ENCODE measurements at places on chromosomes 16 and 17.

- peak; percentile 86 for DNase-seq
These were observed 471 bp upstream of the PRKAR1A start for GRCh38 chr17:68511671-68512246.

GRCh38 chr16:28014851-28015250 is 48.7 kb downstream of the GSG1L start:
- no peak for DNase-seq

GRCh38 chr17:38434178-38434665 is 6.0 kb downstream of the ARHGAP23 start:
- peak; percentile 41 for DNase-seq

DNA sequence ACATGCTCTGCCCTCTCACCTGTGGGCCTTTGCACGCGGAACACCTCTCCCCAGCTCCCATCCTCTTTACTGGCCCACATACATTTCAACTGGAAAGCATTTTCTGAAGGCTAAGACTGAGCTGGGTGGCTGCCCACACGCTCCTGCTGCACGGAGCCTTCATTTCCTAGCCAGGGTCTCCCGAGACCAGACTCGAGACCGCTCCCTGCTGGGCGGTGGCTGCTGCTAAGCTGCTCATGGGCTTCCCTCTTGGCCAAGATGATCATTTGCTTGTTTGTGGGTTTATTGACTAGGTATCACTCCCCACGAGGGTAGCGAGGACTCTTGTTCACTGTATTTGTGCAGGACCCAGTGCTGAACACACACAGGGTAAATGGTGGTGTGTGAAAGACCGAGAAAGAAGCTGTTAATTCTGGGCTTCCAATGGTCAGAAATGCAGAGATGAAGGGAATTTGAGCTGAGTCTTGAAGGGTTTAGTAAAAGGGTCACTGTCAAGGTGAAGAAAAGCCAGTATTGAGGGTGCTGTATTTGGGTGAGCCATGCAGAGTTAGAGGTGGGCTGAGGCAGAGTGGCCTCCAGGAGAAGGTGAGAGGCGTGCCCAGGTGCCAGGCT is 907 bp downstream of the TRAPPC2L start:
- DNase-seq, result peak; percentile 73

DNA sequence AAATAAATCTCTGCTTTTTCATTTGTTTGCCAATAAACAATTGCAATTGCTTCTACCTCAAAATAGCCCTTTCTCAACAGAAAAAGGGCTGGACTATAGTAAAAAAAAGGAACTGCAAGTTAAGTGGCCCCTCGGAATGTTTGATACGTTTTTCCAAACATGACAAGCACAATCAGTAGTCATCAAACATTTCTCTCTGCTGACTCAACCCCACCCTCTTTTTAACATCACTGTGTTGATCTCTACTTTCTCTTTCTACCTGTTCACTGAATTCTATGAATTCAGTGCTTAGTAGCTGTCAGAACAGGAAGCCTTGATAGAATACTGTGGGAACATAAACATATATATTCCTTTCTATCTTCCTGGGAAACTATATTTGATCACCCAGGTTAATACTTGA is 116.5 kb upstream of the AXIN2 start:
- no peak for DNase-seq

DNA sequence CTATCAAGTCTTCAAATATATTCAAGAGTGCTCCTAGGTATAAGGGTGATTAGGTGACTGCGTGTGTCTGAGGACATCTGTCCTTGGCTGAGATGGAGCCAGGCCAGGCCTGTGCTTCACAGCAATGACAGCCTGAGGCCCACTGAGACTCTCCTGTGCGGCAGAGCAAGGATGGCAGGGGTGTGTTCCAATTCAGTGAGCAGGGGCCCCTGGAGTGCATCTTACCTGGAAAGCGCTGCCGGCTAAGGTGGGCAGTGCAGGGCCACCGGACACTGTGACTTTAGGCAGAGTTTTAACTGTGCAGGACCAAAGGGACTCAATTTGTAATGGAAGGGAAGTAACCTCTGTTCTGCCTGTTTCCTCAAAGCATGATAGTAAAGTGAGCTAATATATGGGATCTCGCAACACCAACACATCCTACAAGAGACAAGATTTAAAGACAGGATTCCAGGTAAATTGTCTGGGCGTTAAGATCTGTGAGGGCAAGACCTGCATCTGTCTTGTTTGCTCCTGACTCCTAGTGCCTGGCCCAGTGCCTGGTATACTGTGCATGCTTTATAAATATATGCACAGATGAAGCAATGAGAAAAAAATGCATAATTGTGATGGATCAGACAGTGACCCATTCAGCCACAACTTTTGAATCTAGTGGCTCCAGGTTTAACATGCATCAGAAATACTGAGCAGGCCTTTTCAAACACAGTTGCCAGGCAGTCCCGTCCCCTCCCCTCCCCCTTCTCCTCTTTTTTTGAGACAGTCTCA is 86.7 kb downstream of the MRC2 start:
- DNase-seq, result no peak

GRCh38 chr17:77470800-77471733 is 330.3 kb downstream of the SEC14L1 start:
- DNase-seq, result no peak

GRCh38 chr17:2468270-2468669 is 43.4 kb downstream of the METTL16 start:
- no peak for DNase-seq

GRCh38 chr16:10983159-10983558 is 38.8 kb downstream of the CLEC16A start:
- DNase-seq, result no peak

DNA sequence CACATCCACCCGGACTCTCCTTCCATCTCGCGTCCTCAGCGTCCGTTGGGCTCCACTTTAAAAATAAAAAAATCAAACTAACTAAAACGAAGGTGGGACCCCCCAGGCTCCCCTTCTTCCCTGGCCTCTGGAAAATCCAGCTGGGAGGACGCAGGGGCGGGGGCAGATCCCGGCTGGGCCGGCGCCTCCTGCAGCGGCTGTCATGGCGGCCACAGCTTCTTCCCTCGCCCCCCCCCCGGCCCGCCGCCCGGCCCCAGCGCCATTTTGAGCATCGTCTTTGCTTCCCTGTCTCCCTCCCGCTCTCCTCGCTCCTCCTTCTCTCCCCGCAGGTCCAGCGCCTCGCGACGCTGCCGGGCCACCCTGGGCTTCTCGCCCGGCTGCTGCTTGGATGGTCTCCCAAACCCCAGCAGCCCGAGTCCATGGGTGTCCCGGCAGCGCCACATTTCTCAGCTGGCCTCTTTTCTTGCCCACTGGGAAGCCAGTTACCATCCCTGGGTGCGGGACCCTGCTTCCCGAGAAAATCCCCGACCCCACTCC is 3.3 kb downstream of the HOXB2 start:
- DNase-seq, result peak; percentile 83

GRCh38 chr17:82052638-82053059 is 951 bp downstream of the GPS1 start:
- no peak for DNase-seq

DNA sequence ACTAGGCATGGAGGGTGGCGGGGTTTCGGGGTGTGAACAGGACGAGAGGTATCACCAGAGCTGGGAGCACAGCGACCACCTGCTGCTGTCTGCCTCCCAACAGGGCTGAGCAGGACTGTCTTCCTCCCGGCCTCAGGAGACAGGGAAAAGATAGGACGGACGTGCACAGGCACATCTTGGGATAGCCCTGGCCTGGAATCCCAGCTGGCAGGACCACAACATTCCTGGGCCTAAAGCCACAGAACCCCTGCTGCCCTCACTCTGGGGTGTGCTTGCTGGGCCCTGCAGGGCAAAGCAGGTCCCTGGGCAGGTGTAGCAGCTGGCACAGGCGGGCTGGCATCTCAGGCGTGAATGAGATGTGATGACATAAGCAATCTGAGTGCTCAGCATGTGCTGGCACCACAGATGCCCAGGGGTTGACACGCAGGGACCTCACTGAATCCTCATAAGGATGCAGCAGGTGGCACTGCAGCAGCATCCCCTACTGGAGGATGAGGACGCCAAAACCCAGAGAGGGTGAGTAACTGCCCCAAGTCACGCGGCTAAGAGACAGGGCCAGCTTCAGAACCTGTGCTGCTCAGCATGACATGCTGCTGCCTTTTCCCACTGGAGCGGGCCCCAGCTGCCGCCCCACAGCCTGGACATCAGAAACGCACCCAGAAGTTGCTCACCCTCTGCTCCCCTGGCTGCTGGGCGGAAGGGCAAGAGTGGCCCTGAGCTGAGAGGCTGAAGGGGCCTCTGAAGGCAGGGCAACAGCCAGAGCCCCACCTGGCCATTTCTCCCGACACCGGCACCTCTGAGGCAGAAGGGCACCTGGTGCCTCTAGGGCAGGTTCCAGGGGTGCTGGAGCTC is 7.1 kb downstream of the CORO7 start:
- DNase-seq, result peak; percentile 52

GRCh38 chr16:78309763-78310162 is 210.3 kb downstream of the WWOX start:
- DNase-seq, result no peak

DNA sequence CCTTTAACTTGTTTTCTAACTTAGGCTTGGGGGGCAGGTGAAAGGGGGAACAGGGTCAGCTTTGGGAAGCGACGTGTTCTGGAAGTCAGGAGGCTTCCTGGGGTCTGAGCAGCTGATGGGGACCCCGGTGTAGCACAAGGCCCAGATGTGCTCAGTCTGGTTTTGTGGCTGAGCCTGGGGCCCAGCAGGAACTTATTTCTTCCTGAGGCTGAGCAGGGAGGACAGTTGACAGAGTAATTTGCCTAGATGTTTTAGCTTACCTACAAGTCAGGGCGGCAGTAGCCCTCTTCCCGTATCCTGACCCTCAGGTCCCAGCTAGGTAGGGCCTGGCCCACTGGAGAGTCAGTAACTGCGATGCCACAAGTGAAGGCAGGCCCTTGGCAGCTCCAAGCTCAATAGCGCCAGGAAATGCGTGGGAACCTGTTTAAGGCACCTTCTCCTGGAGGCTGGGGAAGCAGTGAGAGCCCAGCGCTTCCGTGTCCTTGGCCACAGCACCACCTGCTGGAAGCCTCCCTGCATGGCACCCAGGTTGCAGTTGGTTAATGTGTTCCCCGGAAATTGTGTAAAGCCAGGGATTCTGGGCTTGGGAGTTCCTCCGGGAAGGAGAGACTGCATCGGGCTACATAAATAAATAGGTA is 5.2 kb downstream of the CCR7 start:
- peak; percentile 59 for DNase-seq

DNA sequence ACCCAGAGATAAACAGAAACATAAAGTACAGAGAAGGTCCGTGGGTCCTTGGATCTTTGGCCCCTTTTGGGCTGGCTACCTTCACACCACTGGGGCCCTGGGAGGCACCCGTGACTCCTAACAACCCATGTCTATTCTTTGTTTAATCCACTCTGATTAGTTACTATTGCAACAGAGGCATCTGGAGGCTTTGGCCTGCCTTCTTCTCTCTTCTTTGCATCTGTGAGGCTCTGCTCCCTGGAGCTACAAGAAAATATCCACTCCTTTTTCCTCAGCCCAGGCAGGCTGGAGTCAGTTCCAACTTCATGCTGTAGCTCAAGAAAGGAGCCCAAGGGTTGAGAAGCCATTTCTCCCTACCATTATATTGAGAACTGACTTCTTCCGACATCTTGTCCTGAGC is 9.5 kb upstream of the CMIP start:
- no peak for DNase-seq

GRCh38 chr16:31110106-31111034 is 2.2 kb downstream of the BCKDK start:
- DNase-seq, result no peak

- no peak for DNase-seq
These were observed 34.9 kb downstream of the ARHGAP27 start for GRCh38 chr17:45397796-45398195.

GRCh38 chr17:39699818-39700147 is at the start of gene ERBB2:
ERBB2 (plus strand) TSS chr17:39700064; CDS start chr17:39700239, 175 bp downstream.
- DNase-seq, result no peak

GRCh38 chr17:41666708-41667279 is 21.9 kb upstream of the EIF1 start:
- DNase-seq, result peak; percentile 63

DNA sequence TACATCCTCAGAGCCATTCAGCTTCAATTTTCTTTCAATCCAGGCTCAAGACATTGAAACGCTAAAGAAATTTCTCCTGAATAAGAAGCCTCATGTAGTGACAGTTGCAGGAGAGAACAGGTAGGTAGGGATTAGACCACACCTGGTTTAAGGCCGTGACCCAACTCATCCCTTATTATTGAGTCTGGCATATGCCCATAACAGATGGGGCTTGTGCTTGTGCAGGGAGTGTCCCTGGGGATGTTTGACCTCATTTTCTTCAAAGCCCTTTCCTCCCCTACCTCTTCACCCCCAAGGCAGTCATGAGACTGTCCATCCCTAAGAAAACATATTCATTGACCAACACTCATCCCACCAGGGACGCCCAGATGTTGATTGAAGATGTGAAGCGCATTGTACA is 24.3 kb downstream of the SUPT6H start:
- no peak for DNase-seq

DNA sequence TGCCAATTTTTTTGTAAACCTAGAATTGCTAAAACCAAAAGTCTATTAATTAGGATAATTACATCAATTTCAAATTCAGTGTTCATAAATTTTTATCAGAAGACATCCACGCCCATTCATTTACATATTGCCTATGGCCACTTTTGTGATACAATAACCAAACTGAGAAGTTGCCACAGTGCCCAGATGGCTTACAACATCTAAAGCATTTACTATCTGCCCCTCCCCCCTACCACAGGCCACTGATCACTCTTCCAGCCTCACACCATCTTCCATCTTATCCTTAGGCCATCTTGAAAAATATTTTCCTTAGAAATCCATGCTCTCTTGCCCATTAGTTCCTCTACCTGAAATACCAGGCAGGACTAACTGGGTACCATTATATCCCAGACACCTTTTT is 6.3 kb upstream of the PRKAR1A start:
- no peak for DNase-seq

DNA sequence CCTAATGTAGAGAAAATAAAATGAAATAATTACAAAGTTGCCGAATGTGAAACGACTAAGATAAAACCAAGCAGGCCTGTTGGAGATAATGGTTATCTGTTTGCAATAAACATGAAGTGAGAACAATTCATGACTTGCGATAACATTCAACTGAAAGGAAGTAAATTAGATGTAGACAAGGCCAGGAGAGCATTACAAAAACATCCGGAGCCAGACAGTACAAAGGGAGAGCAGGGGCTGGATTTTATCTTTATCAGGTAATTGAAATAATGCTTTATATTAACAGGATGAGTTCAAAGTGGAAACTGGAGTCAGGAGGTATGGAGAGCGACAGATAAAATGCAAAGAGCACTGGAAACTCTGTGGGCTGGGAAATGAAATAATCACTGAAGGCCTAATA is 265.6 kb upstream of the GOT2 start:
- no peak for DNase-seq

GRCh38 chr17:18300725-18301480 is 13.9 kb downstream of the TOP3A start:
- DNase-seq, result no peak

Data from C1 segment of cervical spinal cord (tissue), 14 donors.